Omental fat pad (tissue), 4 donors: ENCODE measurements at places on chromosomes 16 and 17. TPM values are rescaled to one million over a fixed set of nuclear protein-coding genes. Genes with fewer than 3 reads are reported as not detected.

GRCh38 chr17:28151001-28151400 lies 108.5 kb downstream of the NLK start:
- DNase-seq: no peak

DNA sequence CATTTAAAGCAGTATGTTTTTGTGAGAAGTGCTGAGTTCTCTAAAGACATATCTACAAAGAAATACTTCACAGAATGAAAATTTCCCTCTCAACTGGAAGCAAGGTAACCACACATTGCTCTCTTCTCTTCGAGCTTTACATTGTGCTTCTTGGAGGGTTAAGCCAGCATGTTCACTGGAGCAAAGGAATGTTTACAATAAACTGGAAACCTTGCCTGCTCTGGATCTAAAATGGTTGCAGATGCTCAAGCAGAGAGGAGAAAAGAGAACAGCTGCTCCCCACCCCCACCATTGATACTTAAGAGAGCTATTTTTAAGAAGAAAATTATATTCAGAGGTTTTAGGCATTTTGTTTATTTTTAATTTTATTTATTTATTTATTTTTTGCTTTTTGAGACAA lies 213.1 kb downstream of the CEP112 start:
- no peak for DNase-seq

DNA sequence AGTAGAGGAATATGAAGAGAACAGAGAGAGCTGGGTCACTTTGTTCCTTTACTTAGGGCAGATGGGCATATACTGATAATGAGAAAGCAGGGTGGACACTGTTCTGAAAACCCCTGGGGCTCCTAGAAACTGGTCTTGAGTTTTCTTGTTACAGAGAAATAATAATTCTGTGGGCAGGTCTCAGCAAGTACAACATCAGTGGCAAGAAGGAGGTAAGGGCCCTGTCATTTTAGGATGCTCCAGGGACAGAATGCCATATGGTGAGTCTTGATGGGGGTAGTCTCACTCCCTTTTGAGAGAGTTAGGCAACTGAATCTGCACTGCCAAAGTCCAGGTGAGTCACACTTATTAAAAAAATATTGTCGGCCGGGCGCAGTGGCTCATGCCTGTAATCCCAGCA lies 102.3 kb downstream of the KCNJ2 start:
- no peak for DNase-seq

DNA sequence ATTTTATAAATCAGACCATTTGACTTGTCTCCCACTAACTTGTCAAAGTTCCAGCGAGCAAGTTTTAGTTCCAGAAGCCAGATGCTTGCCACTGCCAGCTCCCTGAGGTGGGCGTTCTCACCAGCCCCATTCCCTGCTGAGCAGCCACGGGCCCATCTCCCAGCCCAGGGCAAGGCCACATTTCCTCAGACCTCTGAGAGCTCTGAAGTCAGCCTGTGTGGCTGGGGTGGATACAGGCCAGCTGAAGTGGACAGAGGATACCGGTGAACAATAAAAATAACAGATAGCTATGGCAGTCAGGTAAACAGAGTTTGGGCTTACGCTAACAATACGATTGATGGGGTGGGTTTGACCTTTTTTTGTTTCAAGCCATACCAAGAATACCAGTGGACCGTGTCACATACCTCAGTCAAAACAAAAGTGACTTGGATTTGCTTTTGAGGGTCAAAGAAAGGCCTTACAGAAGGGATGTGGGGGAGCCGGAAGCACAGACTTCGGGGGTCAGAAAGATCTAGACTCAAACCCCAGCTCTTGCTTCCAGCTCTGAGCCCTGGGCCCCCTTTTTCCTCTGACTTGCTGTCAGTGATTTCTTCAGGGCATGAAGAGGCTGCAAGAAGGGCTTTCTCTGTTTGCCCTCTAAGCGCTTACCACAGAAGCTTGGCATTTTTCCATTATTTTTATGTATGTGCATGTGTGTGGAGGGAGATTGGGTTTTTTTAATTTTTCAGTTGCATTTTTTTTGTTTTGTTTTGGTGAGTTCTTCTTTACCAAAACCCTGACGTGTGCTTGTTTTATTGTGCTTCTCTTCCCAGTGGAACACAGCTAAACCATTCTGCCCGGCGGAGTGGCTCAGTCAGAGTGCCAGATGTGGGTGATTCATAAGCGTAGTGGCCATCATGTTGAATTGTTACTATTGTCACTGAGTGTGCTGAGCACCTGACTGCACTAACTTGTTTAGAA lies 109.9 kb downstream of the GNAO1 start:
- no peak for DNase-seq

GRCh38 chr16:15835136-15835878 lies 21.5 kb downstream of the MYH11 start:
- no peak for DNase-seq

GRCh38 chr17:30477774-30478115 lies 537 bp downstream of the GOSR1 start:
- no peak for DNase-seq

KIF2B gene
- not detected for total RNA-seq

CDRT15 gene
- not detected for total RNA-seq

SULT1A1 gene
- 44.1 TPM for total RNA-seq

OTOP2 gene
- not detected for total RNA-seq
